ENCODE measurements at places on chromosomes 2 and 18.

DNA sequence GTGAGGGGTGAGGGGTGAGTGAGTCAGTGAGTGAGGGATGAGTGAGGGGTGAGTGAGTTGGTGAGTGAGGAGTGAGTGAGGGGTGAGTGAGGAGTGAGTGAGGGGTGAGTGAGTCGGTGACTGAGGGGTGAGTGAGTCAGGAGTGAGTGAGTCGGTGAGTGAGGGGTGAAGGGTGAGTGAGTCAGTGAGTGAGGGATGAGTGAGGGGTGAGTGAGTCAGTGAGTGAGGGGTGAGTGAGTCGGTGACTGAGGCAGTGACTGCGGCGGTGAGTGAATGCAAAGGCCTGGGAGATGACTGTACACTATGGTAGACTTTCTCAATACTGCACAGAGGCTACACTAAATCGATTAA, 16.6 kb downstream of the THAP4 start:
- no peak for DNase-seq

GRCh38 chr2:177579486-177580036, 187.0 kb downstream of the AGPS start:
- no peak for DNase-seq

GRCh38 chr18:48661421-48661820, 122.6 kb downstream of the CTIF start:
- no peak for DNase-seq

DNA sequence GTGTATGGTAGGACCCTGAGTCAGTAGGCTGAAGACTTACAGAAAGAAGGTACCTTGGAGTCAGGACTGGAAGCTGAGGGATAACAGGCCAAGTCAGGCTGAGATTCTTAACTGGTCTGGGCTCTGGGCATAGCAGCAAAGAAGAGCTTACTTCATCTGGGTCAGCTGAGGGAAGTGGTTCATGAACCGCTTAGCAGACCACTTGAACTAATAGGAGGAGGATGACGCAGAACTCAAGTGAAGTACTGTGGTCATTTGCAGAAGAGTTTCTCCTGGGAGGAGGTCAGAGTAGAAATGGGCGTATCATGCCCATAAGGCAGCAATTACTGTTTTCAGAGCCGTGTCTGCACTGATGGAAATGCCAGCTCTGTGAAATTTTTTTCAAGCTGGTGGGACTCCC, 164.5 kb downstream of the LCLAT1 start:
- no peak for DNase-seq

GRCh38 chr2:56626927-56627326, 443.1 kb downstream of the CCDC85A start:
- DNase-seq: no peak

- DNase-seq: no peak
Measured at GRCh38 chr2:152114366-152114765, 15.5 kb upstream of the CACNB4 start.

DNA sequence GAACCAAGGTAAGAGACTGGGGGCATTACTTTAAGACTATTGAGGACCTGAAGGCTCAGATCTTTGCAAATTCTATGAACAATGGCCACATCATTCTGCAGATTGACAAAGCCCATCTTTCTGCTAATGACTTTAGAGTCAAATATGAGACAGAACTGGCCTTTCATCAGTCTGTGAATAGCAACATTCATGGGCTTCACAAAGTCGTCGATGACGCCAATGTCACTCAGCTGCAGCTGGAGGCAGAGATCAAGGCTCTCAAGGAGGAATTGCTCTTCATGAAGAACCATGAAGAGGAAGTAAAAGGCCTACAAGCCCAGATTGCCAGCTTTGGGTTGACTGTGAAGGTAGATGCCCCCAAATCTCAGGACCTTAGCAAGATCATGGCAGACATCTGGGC, 43.8 kb upstream of the SLC4A10 start:
- DNase-seq: no peak

GRCh38 chr2:75528221-75528977, 32.3 kb downstream of the EVA1A start:
- no peak for DNase-seq

DNA sequence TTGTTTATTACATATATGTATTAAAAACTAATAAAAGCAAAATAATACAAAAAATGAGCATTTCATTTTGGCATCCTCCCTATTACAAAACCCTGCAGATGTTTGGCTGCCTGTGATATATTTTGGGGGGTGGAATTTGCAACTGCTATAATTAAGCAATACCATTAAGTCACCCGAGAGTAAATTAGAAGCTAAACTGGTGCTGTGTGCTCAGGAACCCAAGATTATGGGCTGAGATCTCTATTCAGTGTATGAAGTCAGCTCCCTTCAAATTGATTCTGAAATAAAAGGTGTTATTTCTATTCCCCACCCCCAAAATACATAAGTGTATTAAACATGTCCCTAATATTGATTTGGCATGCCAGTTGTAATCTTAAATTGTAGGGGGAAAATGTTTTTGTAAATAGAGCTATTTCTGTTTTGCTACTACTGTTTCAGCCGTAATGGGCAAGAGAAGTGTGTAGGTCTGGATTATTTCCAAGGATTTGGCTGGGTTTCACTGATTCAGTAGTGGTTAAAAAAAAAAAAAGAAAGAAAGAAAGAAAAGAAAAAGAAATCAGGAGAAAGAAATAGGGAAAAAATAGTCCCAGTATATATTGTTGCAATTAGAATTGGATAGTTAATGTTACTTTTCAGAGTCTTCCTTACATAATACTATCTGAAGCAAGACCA, 110.9 kb downstream of the SS18 start:
- no peak for DNase-seq

DNA sequence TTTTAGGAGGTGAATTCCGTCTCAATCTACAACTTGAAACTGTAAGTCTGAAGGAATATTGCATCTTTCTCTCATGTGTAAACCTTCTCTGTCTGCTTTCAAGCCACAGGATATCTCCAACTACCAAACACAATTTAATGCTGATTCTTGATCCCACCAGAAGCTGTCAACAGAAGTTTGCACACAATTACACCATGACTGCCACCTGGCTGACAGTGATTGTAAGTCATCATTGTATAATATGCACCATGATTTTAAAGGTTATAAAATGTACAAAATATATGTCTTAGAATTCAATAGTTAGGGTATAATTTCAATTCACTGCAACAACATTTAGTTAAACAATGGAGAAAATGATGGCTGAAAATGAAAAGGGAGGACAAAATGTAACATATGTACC, 18.4 kb downstream of the PREPL start:
- DNase-seq: no peak

DNA sequence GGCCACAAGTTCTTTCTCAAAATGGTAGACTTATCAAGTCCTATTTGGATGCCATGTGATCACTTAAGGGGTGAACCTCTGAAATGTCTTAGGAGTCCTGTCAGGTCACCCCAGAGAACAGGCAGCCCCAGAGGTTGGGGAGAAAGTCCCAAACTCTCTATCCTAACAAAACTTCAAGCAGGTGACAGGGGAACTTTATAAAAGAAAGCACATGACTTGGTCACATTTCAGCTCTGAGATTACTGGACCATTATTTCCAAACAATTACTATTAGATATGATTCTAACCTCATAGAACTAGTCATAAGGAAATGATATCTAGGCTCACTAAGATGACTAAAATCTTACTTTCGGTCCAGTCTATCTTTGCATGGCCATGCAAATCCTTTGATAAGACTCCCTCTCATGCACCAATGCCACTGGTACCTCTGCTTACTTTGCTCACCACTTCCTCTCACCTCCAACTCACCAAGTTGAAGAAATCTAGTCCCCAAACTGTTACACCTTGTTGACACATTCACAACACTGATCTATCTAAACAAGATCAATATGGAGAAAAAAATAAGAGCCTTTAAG, 107.0 kb downstream of the GALNT14 start:
- DNase-seq: no peak

- no peak for DNase-seq
Measured at GRCh38 chr18:79707671-79708070, 28.1 kb downstream of the CTDP1 start.

GRCh38 chr18:55587418-55588110, 428 bp downstream of the TCF4 start:
- no peak for DNase-seq
